Stimulated activated CD8-positive, alpha-beta memory T cell treated with anti-CD3 and anti-CD28 coated beads, Interleukin-2, amount 100 ng/mL, for 1 hour (primary cell): ENCODE measurements at places on chromosomes 3 and 15.

DNA sequence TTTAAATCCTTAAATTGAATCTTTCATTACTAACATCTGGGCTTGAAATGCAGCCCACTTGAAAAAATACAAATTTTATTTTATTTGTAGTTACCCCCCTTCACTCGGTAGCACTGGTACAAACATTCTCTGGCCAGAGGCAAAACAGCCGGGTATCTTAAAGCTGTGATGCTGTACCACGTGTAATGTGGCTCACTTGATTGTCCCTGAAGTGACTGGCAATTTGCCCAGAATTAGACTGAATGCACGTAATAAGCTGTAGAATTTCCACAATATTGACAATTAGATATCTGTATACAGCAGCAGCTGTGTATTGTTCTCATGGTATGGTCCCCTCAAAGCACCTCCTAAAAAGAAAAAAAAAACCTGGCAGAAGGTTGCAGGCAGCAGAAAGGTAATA is 192.8 kb upstream of the TBC1D5 start:
- no peak for DNase-seq

DNA sequence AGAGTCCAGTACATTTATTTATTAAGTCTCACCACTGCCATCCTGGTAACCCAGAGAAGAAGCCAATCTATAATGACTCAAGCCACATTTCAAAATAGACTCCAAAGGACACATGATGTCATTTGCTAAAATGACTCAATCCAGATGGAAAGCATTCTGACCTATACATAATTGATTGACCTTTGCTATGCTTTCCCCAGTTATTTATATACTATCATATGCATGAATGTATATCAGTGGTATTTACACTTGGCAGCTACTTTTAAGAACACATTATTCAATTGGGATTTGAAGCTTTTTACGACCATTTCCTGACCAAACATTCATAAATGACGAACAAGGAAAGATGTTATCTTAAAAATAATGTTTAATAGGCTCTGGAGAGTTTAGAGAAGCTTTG is 297.2 kb downstream of the FHIT start:
- no peak for DNase-seq

- no peak for DNase-seq
Measured at GRCh38 chr3:120650311-120650710, 31.7 kb downstream of the HGD start.

DNA sequence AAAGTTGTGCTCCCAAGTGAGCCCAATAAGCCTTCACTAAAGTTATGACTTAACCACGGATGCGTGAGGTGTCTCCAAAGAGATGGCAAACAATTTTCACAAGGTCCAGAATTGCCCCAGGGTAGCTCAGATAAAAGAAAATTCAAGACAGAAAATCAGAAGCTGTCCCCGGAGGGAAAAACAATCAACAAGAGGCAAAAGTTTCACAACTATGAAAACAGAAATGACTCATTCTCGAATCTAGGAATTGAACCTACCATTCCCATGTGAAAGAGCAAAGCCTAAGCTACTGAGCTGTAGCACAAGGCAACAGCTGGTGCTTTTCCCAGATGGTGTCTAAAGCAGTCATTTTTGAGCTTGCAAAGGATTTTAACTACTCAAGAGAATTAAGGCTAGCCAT is 33.5 kb upstream of the MKRN3 start:
- no peak for DNase-seq

GRCh38 chr3:151135541-151136337 is 50.3 kb downstream of the MED12L start:
- DNase-seq: no peak

DNA sequence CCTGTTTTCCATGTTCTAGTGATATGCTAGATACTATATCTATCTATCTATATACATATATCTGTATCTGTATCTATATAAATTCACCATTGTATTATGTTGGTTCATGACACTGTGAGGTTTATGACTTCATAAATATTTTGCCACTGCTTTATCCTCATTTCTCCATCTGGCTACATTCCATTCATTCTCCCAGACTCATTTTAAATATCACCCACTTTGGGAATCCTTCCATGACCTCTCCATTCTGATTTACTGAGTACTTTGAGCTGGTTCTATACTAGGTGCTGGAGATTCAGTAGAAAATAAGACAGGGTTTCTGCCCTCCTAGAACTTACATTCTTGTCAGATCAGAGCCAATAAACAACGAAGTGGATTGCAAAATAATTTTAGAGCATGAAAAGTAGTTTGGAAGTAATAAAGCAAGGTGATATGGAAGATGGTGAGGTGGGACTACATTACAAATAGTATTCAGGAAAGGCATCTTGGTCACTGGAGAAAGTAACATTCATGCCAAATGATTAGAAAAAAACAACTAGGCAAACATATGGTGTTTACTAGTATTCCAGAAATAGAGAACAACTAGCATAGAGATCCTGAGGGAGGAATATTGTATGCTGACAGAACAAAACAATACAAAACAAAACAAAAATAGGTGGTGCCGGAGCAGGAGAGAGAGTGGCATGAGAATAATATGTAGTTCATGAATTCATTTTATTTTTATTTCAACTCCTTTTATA is 11.6 kb upstream of the PLSCR4 start:
- no peak for DNase-seq

DNA sequence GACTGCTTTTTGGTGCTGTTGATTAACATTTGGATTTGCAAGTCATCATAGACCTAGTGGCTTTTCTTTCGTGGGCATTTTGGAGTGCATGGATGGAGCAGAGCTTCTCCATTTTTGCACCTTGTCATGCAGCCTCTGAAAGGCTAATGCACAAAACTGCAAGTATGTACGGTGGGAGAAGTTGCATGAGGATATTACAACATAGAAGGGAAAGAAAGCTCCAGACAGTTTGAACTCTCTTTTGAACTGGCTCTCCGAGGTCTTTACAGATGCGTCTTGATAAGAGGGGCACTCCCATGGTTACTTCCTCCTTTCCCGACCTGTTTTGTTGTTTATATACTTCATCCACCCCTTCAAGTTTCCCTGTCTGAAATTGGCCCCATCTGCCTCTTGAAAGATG is 147.1 kb upstream of the GBE1 start:
- DNase-seq: no peak

- DNase-seq: no peak
Measured at GRCh38 chr15:29259233-29259632, 10.4 kb downstream of the NSMCE3 start.

GRCh38 chr15:30824518-30825195 is 79.1 kb upstream of the FAN1 start:
- no peak for DNase-seq

DNA sequence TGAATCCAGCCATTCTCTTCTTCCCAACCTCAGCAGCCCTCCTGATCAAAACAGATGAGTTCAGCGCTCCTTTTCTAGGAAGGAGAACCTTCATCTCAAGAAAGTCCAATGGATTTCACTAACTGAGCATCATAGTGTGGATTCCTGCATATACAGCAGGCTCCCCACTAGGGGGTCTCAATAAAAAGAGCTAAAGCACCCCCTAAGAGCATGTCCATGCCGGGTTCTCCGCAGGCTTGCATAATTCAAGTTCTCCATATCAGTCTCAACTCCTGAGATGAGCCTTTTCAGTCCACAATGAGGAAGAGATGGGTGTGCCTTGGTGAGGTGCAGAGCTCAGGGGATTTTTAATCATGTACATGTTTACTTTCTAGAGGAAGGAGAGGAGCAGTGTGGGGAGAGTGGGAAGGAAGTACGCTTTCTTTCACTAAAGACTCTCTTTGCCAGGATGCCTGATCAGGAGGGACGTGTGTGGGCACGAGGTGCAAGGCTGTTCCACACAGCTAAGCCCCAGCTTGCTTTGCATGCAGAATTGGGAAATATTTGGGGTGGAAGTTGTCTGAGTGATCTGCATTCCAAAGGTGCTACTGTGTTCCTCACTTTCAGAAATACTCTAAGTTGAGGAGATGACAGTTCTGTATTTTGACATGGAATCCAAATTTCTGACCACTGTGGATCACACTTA is 563.5 kb downstream of the OCA2 start:
- DNase-seq: no peak

GRCh38 chr3:27194861-27195483 is 174.2 kb downstream of the NEK10 start:
- DNase-seq: no peak

DNA sequence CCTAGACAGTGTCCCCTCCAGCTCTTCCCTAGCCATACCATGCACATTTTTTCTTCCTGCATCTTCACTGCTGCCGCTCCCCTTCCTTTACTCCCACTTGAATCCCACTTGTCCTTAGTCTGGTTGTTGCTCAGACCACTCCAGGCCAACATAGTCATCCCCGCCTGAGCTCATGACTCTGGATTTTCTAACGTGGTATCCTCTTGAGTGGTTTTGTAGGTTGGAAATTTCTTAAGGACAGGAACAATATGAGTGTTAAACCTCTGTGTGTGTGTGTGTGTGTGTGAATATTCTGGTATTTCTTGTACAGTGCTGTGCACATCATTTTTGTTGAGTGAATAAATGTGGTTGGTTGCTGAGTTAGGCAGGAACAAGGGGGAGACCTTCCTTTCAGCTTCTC is 3.1 kb downstream of the BAHD1 start:
- DNase-seq: no peak

- no peak for DNase-seq
Measured at GRCh38 chr15:45666119-45666875, 31.5 kb downstream of the SQOR start.

DNA sequence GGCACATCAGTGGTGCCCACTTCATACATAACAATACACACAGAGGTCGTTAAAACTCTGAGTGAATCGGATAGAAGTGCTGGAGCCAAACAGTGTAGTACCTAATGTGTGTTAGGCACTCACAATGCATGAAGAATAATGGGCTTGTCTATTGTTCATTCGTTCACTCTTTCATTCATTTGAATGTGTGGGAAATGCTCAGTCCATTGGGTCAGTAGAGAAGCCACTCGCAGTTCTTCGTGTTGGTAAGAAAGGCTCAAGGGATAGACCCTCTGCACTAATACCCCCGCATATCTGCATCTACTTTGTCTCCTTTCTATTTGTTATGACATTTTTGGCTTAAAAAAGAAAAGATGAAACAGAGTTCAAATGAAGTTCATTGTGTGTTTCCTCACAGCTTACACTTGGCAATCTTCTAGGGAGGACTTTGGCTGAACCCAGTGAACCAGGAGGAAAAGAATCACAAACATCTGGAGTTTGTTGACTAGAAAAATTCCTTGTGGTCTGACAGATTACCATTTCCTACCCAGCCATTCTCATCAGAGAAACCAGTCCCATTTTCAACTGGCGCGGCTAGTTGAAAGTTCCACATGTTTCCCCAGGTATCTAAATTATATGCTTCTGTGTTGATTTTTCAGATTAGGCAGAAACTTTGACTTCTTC is 32.8 kb upstream of the MFSD1 start:
- DNase-seq: no peak
